ENCODE measurements at places on chromosomes 2 and 18. TPM values are rescaled to one million over a fixed set of nuclear protein-coding genes. Genes with fewer than 3 reads are reported as not detected.

The LOXHD1 gene
- not detected for total RNA-seq

The CHST9 gene
- total RNA-seq, result not detected

The EPB41L3 gene
- total RNA-seq, result 0.09 TPM

GRCh38 chr18:44727291-44727690, 46.6 kb downstream of the SETBP1 start:
- ATAC-seq, result no peak

DNA sequence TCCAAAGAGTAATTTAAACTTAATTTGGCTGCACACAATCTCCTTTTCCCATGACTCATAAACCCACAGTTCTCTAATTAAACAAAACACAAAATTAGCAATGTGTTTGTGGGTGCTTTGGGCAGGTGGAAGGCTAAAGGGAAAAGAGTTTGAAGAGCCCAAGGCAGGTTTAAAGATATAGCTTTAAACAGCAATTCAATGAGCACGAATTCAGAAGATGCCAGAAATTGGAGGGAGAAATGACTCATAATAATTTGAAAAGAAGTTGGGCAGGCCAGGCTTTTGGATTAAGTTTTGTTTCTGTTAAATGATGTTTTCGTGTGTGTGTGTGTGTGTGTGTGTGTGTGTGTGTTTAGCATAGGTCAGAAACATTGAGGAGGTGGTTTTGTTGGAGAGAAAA, 594.8 kb upstream of the ZEB2 start:
- no peak for ATAC-seq

DNA sequence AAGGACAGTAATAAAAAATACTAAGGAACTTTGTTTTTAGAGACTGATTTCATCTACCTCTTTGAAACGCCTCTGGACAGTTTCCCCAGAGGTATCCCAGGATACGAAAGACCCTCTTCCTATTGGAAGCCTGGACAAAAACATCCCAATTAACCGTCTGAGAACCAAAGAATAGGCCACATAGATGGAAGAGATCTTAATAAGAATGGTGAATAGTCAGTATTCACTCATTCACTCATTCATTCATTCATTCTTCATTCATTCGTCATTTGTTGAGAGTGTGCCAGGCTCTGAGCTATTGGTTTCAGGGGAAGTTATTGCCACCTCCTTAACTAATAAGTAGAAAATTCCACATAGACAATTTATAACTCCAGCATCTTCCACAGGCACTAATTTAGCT, 73.2 kb upstream of the SP5 start:
- ATAC-seq, result no peak

DNA sequence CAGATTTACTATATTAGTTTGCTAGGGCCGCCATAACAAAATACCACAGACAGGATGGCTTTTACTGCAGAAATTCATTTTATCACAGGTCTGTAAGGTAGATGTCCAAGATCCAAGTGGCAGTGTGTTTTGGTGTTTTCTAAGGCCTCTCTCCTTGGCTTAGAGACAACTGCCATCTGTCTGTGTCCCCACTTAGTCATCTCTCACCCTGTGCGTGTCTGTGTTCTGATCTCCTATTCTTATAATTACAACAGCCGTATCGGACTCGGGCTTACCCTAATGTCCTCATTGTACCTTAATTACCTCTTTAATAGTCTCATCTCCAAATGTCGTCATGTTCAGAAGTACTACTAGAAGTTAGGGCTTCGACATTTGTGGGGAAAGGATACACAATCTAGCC, 362.3 kb upstream of the CDH19 start:
- ATAC-seq, result no peak

DNA sequence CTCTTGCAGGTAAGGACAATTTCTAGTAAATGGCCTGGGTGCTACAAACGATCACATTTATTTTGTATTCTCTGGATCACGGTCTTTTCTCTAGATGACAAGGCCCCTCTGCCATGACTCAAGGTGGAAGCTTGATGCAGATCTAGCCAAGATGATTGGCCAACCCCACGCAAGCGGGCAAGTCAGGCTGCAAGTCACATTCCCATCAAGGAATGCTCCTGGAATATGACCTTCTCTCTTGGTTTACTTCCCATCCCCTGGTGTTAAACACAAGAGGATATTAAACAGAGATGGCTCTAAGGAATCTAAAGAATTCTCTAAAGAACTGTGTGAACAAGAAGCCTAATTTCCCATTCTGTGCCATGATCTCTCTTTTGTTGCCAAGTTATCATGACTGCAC, 97.3 kb upstream of the SERPINE2 start:
- ATAC-seq, result no peak
